Left ventricle myocardium inferior (tissue), 1 donor: ENCODE measurements at places on chromosomes 5 and 9.

DNA sequence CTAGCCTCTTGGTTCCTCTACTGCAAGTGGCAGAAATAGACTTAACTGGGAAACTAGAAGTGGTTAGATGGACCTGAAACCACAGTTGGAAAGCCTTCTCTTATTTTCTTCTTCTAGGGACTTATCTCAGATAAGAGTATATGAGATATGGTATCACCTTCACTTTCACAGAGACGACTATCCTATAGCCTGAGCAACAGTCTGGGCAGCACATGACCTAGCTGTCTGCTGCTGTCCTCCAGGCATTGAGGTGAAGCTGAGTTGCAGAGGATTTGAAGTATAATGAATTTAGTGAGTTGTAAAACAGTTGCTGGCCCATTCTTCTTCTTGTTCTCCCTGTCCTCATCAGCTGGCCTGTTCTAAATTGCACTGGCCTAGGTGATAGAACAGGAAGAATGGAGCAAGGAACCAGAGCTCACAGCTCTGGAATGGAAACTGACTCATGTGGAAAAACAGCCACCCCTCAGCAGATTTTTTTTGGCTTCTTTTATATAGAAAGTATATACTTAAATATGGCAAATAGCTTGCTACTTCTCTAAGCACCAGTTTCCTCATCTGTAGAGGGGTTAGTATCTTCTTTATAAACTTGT is 27.8 kb downstream of the RECK start:
- DNase-seq, result no peak

DNA sequence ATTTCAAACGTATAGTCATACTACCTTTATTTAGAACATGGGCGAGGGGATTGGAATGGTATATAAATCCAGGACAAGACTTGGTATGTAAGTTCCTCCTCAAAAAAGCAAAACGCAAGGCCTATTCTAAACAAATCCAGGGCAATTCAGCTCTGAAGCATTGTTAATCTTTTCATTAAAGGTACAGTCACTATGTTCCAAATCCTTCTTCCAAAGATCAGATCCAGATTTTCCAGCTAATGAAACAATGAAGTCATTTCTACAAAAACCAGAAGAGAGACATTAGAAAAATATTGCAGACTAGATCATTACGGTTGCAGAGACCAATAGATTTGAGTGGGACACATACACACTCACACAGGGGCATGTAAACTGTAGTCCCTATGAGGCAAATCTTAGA is 116.1 kb upstream of the BNC2 start:
- DNase-seq, result no peak

DNA sequence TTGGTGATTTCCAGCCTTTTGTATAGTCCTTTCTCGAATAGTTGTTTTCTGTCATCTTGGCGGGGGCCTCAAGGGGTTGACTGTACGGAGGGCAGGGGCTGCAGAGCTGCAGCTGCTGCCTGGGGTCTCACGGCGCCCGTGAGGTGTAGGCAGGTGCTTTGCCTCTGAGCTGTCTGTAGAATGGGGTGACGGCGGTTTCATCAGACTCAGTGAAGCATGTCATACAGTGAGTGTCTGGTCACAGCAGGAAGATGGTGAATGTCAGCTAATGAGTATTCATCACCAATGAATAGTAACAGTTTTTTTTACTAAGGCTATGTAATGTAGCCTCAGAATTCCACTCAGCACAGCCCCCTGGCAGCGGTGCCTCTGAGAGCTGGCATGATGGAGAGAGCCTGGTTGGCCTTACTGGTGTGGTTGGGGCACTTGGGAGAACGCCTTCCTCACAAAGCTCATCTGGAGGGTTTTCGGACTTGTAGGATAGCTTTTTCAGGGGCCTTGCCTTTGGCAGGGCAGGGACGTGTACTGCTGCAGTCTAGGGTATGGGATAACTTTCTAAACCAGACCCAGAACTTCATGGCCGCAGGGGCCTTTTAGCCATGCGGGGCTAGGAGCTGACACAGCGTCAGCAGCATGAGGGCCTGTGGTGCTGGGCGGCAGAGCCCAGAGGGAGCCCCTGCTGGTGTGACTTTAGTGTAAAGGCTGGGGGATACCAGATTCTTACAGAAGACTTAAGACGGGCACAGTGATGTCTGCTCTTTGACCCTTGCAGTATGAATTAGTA is 15.0 kb downstream of the TENT4A start:
- no peak for DNase-seq

GRCh38 chr5:139579-140442 is 47.8 kb downstream of the PLEKHG4B start:
- no peak for DNase-seq

DNA sequence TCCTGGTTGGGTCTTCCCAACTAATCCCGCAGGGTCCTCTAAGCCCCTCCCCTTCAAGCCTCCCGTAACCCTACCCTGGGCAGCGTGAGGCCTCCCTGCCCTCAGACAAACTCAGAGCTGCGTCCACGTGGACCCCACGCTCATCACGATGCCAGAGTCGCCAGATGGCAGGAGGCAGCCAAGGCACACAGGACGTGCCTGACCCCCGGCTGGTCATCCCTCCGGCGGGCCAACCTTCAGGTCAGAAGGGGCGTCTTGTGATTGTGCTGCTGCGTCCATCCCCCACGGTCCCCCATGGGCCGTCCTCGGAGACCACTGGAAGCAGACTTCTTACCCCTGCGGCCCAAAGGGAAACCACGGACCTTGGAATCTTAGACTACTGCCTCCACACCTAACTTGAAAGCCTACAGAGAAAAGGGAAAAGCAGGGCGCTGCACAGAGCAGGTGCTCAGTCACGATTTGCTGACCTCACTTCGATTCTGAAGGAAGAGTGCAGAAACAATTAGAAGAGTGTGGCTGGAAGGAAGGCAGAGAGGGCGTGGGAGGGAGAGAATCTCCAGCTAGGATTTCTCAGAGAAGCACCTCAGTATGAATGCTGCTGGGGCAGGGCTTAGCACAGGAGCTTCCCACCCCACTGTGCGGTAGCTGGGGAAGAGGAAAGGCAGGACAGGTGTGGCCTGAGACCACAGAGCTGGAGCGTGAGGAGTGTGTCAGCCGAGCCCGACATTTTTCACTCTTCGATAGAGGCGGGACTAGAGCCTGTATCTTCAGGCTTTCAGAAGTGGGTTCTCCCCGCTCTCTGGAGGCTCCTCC is 174.8 kb downstream of the ERCC6L2 start:
- DNase-seq, result no peak

- DNase-seq, result no peak
These were observed 14.9 kb upstream of the ASS1 start for GRCh38 chr9:130429831-130430230.

DNA sequence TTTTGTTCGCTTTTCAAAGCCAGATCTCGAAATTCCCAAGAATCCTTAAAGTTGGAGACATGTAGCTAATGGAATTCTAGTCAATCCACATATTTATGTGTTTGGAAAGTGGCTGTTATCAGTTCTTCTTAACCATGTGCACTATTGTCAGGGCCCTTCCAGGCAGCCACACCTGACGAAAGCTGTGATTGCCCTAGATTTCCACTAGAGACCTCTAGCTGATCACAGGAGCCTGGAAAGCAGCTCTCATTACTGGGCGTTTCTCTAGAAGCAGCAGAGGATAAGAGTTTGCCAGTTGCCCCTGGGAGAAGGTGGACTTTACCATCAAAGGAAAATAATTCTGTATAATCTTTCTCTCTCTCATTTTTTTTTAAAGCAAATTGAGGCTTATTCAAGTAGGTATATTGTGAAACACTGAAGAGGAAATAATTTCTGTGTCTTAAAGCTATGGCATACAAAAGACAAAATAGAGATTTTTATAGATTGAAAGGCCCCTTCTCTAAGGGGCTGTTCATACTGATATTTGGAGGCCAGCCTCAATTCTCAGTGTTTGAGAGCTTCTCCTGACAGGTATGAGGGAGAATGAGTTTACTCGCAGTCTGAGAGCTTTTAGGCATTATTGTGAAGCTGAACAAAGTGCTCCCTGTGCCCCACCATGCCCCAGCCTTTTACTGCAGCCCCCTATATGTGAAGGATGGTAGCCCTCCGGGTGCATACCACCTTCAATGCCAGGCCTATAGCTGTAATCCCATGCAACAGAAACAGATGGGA is 405.4 kb upstream of the ACTBL2 start:
- no peak for DNase-seq

GRCh38 chr5:176692839-176693476 is 45.7 kb downstream of the TSPAN17 start:
- DNase-seq, result no peak

DNA sequence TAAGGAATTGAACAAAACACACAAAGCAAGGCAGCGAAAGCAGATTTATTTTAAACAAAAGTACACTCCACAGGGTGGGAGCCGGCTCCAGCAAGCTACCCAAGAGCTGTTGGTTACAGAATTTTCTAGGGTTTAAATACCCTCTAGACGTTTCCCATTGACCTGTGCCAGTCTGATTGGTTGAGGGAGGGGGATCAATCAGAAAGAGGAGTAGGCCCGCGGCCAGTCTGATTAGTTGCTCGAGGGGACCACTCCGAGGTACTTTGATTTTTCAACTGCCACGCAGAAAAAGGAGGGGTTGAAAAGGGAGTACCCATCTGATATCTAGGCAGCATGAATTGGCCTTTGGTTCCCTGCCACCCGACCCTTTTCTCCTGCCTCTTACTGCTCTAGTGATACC is 998 bp downstream of the SRP19 start:
- no peak for DNase-seq

GRCh38 chr5:77425420-77425819 is 66.7 kb downstream of the WDR41 start:
- no peak for DNase-seq

DNA sequence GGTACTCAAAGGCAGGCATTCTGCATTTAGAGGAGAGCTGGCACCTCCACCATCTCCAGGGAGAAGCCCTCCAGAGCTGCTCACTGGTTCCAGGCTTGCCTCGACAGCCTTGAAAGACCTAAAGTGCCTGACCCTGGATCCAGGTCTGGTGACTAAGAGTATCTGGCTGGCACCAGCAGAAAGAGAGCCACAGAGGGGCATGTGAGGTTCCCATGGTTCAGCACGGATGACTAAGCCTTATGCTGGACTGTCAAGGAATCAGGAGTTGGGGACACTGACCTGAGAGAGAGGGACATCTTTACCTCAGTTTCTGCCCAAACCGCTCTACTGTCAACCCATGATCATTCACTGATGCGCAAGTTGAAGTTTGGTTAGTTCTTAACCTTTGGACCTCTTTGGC is 3.0 kb downstream of the ACTL7A start:
- no peak for DNase-seq
